ENCODE measurements at places on chromosomes 7 and 10. TPM values are rescaled to one million over a fixed set of nuclear protein-coding genes. Genes with fewer than 3 reads are reported as not detected.

Gene ANKRD61
- not detected for total RNA-seq

GRCh38 chr7:151175793-151176311 is 8.4 kb upstream of the GBX1 start:
- no peak for DNase-seq

DNA sequence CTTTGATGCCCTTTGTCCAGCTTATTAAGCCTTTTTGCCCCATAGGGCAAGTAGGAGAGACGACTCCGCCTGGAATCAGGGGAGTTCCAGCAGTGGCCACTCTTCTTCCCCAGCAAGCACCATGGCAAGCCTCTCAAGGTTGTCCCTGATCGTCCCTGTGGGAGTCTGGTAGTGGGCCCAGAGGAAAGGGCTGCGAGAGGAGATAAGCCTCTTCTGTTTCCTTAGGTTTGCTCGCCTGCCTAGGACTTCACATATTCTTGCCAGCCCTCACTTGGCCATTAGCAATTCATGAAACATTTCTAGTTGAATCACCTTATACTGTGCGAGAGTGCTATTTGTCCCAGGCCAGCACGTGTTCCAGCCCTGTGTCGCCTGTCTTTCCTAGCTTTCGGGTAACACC is 47.8 kb upstream of the CPN1 start:
- no peak for DNase-seq

- no peak for DNase-seq
These were observed 115.5 kb upstream of the GNAI1 start for GRCh38 chr7:80018941-80019808.

Gene ADAM22
- 1.2 TPM for total RNA-seq

Gene MYPN
- 0.36 TPM for total RNA-seq

DNA sequence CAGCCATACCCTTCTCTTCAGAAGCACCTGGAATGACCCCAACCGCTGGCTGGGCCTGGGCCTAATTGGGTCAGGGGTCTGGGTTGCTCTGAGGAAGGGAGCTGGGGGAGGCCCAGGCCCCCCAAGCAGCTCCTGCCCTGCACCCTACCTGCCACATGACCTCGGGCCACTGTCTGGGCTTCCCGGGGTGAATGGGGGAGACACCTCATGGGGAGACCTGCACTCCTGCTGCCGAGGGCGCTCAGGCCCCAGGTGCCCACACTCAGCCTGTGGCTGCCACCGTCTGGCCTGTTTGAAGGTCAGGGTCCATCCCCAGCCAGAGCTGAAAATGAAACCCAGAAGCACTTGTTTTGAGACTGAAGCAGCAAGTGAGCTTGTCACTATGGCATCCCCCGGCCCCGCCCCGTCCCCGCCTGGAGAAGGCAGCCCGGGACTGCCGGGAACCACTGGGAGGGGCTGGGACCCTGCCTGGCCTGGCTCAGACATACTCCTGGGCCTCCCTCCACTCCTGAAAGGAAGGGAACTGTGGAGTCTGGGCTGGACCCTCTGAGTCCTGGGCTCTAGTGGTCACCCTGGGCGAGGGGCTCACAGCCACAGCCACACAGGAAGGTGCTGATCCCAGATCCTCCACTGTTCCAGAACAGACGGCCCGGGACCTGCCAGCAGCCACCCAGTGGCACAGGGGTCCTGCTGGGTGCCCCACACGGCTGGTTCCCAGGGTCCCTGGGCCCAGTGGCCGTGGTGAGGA is 7.4 kb upstream of the MICALL2 start:
- no peak for DNase-seq

- no peak for DNase-seq
These were observed 282.0 kb downstream of the ADK start for GRCh38 chr10:74432841-74433594.

- no peak for DNase-seq
These were observed 719 bp downstream of the DPY19L1 start for GRCh38 chr7:35036361-35037171.

GRCh38 chr10:93180482-93180931 is 106.8 kb downstream of the CYP26A1 start:
- DNase-seq, result no peak

Gene MASTL
- 28.9 TPM for total RNA-seq

Gene ENTPD1
- total RNA-seq, result not detected

- peak; percentile 88 for DNase-seq
These were observed 150.1 kb upstream of the SHH start for GRCh38 chr7:155962191-155962967.

- DNase-seq, result no peak
These were observed 22.2 kb upstream of the PARP12 start for GRCh38 chr7:140084972-140085371.

Gene LMOD2
- total RNA-seq, result not detected

DNA sequence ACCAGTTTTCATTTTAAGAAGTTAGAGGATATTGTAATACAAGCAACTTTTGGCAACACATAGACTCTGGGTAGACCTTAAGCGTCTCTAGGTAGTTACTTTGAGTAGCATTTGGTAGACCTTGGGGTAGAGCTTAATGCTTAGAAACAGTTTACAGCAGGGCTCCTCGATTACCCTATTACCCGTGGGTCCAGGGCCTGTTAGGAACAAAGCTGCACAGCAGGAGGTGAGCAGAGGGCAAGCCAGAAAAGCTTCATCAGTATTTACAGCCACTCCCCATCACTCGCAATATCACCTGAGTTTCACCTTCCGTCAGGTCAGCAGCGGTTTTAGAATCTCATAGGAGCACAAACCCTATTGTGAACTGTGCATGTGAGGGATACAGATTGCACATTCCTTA is 173.5 kb downstream of the TSPAN12 start:
- no peak for DNase-seq

- DNase-seq, result no peak
These were observed 226.0 kb downstream of the KIAA1217 start for GRCh38 chr10:24434961-24435360.

- DNase-seq, result no peak
These were observed 536.1 kb downstream of the LRMDA start for GRCh38 chr10:75967491-75967890.

DNA sequence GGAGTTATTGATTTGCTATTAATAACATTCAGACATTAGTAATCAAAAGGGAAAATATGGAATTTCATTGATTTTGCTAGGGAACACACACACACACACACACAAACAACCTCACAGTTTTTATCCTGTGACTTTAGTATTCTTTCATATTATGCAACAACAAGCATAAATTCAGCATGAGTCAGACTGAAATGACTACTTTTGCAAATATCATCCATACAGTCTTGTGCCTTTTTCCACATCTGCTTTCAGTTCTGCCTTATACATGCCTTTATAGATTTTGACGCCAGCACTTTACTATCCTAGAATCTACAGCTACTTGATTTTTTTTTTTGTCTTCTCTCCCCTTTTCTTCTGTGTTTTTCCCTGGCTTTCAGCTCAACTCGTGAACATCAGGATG is 975.8 kb upstream of the LRRTM3 start:
- no peak for DNase-seq

DNA sequence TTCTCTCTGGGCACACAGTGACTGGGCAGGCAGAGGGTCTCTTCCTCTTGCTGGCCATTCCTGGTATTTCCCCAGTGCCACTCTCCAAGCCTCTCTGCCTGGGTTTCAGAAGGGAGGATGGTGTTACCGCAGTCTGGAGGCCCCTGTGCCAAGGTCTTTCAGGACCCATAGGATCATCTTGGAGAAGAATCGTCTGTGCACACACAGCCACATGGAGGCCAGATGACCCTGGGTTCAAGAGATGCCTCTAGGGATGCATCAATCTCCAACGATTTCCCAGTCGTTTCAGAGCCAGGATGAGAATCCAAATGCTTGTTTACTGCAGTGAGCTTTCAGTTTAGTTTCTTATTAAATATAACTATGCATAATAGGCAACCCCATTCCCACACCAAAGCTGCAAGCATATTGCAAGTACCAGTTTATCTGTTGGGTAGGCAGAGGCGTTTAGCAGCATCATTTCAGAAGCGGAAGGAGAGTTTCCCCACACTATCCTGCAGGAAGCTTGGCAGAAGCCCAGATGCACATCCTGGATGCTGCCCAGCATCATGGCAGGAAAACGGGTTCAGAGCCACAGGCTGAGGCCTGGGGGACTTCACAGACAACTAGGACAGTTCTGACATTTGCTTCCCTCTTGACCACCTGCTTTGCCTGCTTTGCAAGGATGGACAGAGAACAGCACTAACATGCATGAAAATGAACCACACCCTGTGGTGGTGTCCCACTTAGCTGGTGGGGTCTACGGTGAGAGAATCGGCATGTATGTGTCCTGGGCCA is 134.7 kb upstream of the FAM20C start:
- DNase-seq, result no peak

DNA sequence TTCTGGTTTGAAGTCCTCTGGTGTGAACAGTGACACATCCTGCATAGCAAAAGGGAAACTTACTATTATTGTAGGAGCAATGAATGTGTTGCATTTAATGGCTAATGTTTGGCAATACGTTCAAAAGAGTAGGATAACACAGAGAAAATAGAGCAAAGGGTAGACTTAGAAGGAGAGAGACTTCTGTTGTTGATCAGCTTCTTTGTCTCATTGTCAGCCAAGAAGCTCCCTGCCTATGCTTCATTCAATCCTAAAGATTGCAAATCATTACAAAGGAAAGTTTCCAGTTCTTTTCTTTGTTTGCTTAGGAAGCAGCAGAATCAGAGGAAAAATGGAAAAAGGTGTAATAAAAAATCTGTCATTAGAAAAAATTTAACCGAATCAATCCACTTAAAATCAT is 7.9 kb upstream of the TSPAN13 start:
- no peak for DNase-seq

- no peak for DNase-seq
These were observed 89.8 kb downstream of the DOCK4 start for GRCh38 chr7:112116358-112116757.

Gene HOXA3
- 33.2 TPM for total RNA-seq

Gene DNAJB9
- 10.0 TPM for total RNA-seq

Gene FIGNL1
- 32.7 TPM for total RNA-seq

DNA sequence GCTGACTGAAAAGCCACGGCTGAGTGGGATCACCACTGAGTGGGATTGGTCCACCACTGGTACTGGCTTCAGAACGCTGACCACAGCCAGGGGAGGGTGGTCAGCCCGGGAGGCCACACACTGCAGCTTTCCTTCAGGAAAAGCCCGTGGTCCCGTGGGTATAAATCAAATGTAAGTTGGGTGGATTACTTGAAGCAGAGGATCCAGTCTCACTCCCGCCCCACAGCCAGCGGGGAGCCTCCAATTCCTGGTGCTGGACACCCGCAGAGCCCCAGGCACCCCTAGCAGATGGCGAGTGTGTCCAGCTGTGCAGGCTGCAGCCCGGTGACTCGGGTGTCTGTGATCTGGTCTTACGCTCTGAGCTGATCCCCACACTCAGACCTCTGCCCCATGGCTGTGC is 231.1 kb upstream of the ZNF32 start:
- DNase-seq, result no peak
